WERI-Rb-1 (cell line): ENCODE measurements at places on chromosomes 4 and X.

DNA sequence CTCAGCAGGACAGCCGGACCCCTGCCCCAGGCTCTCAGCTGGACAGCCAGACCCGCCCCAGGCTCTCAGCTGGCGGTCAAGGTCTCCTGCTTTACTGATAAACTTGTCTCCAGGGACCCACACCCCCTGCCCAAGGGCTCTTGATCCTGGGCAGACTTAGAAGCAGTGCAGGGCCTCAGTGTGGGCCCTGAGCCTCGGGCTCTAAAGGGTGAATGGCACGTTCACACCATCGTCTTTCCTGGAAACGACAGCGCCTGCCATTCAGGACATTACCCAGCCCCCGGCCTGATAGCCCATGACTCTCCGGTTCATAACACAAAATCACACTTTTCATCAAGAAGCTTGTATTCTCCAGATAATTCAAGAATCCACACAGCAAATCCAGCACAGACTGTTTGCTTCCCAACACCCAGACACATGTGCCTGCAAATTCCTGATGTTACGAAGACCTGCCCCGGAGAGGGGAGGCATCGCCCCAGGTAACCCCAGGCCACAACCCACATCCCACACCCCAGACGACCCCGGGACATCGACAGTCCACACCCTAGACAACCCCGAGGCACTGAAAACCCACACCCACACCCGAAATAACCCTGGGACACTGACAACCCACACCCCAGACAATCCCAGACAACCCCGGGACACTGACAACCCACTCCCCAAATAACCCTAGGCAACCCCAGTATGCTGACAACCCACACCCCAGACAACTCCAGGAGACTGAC, 136.8 kb downstream of the FAM53A start:
- DNase-seq, result no peak

DNA sequence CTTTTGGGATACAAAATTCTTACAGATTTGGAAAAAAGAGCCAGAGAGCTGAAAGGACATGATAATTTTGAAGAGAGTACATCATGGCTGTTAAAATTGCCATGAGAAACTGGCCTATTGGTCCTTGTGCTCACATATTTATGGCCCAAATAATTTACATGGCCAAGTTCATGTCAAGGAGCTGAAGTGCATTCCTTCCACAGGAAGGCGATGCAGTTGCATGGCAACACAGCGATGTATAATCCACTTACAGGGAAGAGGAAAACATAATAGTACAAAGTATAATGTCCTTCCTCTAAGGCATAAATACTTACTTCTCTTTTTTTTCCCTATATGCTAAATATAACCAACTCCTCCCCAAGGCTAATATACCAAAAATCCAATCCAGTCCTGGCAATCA, 914.5 kb upstream of the AGA start:
- DNase-seq, result no peak

- DNase-seq, result no peak
Observed at GRCh38 chr4:174434455-174434854, 87.8 kb downstream of the HPGD start.

GRCh38 chr4:66034671-66035070, 364.4 kb upstream of the EPHA5 start:
- DNase-seq, result no peak

DNA sequence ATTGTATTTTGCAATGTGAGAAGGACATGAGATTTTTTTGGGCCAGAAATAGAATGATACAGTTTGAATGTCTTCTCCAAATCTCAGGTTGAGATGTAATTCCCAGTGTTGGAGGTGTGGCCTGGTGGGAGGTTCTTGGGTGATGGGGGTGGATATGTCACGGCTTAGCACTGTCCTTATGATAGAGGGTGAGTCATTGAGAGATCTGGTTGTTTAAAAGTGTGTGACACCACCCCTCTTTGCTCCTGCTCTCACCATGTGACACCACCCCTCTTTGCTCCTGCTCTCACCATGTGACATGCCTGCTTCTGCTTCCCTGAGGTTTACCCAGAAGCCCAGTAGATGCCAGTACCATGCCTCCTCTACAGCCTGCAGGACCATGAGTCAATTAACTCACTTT, 1226.9 kb downstream of the PCDH7 start:
- no peak for DNase-seq

- DNase-seq, result no peak
Observed at GRCh38 chrX:93594780-93595179, 78.6 kb downstream of the NAP1L3 start.

GRCh38 chrX:109344101-109344500, 137.8 kb downstream of the GUCY2F start:
- no peak for DNase-seq

GRCh38 chrX:40109288-40110008, 11.7 kb upstream of the BCOR start:
- peak; percentile 56 for DNase-seq

GRCh38 chr4:78885598-78885997, 53.6 kb downstream of the PAQR3 start:
- no peak for DNase-seq

DNA sequence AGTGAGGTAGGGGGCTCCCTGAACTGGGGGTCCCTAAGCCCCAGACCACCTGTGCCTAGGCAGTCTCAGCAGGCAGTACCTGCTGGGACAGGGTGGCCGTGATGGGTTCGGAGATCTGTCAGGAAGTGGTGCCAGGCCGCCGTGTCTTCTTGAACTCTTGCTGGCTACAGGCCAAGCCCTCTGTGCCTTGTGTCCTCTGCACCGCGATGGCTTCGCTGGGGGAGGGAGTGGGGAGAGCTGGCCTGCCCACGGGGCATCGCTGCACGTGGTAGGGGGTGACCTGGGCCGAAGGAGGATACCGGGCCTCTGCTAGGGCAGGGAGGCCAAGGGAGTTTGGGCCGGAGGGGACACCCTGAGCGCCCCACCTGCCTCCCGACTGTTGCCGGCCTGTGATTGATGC, 96.7 kb upstream of the NKX1-1 start:
- peak; percentile 10 for DNase-seq

GRCh38 chr4:33054656-33055196, 2334.6 kb downstream of the PCDH7 start:
- no peak for DNase-seq

- DNase-seq, result peak; percentile 65
Observed at GRCh38 chr4:8117278-8117682, 41.3 kb downstream of the ABLIM2 start.

DNA sequence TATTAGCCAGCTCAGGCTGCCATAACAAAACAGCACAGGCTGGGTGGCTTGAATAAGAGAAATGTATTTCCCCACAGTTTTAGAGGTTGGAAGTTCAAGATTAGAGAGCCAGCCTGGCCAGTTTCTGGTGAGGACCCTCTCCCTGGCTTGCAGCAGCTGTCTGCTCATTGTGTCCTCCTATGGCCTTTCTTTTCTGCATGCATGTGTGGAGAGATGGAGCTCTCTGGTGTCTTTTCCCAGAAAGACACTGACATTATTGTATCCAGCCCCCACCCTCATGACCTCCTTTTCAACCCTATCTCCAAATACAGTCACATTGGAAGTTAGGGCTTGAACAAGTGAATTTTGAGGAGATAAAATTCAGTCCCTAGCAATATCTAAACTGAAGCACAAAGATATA, 263.8 kb upstream of the PABPC4L start:
- DNase-seq, result peak; percentile 55

- DNase-seq, result peak; percentile 11
Observed at GRCh38 chrX:38717871-38718270, 83.4 kb upstream of the MID1IP1 start.

GRCh38 chr4:163378661-163379060, 35.0 kb downstream of the NPY5R start:
- DNase-seq, result no peak

DNA sequence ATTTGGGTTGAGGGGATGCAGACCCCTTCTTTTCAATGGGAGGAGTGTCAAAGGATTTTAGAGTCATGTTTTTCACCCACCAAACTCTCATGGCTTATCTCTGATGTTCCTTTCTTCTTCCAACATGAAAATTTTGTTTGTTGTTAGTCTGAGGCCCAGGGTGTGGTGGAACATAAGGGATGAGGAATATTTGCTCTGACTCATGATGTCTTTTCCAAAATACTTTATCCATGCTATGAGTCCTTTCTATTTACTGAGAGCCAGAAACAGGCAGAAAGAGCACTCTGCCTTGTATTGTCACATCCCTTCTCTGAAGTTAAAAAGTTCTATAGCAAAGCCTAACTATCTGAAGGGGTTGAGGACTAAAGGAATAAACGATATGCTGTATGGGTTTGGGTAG, 61.6 kb upstream of the GYPA start:
- no peak for DNase-seq

DNA sequence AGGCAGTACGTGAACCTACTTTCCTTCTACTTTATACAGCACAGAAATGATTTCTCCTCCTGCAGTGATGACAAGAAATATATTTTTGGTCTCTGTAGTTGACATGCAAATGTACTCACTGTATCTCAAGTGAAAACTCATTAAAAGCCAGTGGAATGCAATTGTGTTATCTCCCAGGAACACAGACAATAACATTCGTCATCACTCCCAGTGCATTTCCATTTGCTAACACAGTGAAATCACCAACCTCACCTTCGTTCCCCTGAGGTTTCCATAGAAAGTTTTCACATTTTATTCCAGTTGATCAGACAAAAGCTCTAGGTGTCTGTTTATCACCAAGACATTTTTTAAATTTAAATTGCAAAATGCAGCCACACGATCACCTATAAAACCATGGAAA, 2.5 kb upstream of the SPANXD start:
- DNase-seq, result no peak

DNA sequence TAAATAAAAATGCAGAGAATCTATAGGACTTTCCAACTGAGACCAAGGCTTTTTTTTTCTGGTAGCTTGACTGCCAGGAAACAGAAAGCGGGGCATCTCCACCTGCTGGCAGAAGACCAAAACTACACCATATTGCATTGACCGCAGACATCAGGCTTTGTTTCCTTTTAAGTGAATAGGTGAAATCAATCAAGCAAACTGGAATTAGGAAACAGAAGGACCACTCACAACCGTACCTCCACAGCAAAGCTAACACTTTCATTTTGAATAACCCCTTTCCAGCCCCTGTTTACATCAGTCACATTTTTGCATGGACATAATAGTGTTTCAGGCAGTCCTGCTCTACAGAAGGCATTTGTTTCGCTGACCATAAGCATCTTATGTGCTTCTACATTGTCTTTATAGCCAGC, 218.2 kb downstream of the IDS start:
- DNase-seq, result peak; percentile 53

DNA sequence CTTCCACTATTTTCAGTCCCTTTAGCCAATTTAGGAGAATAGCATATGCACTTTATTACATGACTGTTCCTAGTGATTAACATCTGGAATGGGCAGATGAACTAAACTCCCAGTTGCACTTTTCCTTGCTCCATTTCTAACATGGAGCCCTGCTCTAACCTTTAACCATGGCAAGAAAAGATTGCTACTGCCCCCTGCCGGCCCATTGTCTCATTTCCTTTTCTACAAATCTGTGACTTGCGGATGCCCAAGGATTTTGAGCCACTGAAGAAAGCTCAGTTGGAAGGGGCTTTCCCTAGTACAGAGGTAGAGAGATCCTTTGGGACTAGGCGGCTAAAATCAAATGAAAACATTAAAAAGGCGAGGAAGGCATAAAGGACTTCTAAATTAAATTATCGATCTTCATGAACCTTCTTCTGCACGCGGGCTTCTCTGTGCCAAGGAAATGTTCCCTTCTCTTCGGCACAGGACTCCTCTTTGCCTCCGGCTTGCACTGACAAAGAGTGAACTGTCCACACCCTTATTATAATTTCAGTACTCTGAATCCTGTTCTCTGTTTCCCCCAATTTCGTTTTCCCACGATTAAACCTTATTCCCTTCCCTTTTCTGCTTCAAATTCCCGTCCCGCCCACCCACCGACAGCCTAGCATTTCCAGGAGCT, 577 bp upstream of the GLRA2 start:
- peak; percentile 67 for DNase-seq

- peak; percentile 89 for DNase-seq
Observed at GRCh38 chrX:153970357-153971123, 1.1 kb downstream of the HCFC1 start.

DNA sequence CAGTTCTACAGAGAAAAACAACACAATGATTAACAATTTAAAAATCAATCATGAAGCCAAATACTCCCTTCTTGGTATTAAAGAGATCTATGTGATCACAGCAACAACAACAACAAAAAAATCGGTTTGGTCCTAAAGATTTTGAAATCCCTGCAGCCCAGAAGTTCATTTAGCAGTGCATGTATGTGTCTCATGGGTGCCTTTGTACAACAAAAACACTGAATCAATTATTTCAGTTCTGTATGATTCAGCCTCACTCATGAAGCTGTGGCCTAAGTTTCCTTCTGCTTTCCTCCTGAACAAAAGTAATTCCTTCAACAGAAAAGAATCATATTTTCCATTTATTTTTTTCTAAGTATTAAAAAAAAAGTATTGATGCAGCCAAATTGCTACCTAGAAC, 393.4 kb upstream of the NDST3 start:
- DNase-seq, result no peak

- DNase-seq, result peak; percentile 15
Observed at GRCh38 chrX:57752866-57753265, 72.8 kb upstream of the NLRP2B start.

DNA sequence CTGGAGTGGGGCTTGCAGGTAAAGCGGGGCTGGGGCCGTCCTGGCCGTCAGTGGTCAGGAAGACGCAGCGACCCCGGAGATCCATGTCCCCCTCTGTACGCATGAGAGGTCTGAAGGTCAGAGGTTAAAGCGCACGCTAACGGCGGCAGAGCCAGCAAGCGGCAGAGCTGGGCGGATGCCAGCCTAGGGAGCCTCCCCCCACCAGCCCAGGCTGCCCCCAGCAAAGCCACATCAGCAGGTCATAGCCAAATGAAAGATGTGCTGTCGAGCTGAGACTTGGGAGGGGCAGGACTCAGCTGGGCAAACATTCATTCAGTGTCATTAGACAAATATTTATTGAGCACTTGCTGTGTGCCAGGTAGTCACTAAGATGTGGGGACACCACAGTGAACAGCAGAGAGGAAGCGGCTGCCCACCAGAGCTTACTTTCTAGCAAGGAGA, 593 bp upstream of the JAKMIP1 start:
- no peak for DNase-seq

- DNase-seq, result peak; percentile 20
Observed at GRCh38 chrX:136711147-136711546, 63.2 kb downstream of the CD40LG start.

DNA sequence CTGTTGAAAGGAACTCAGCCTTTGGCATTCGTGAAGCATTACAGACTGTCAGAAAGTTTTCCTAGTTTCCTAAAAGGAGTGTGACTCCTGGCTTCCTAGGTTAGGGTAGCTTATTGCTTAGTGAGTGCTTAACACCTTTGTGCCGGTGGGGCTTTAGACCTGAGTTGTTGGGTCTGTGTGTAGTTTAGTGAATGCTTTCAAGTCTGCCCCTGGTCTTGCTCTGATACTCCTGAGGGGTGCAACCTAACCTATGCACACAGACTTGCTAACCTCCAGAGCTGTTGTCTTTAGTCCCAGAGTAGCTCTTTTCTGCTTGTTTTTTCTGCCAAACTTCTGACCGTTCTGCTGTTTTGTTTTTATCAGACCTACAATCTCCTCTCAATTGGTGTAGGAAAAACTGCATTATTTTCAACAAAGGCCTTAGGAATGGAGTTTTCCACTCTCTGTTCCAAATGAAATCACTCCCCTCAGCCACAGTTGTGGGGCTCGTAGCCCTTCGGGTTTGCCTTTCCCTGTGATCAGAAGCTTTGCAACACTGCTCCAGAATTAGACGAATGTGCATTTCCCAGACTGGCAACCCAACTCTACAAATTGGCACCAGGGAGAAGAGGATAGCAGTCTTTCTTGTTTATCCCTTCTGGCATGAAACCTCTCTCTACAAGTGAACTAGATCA, 1399.1 kb upstream of the PCDH7 start:
- no peak for DNase-seq

- DNase-seq, result no peak
Observed at GRCh38 chr4:181656748-181657147, 586.5 kb upstream of the TENM3 start.
